ENCODE measurements at places on chromosomes 3 and 15.

- H3K27ac ChIP-seq: peak overlapping the region; percentile 98
- no peaks in the 10 kb centered on the region for H3K27me3 ChIP-seq
- H3K4me1 ChIP-seq: peaks cover 22% of the 10 kb centered on the region
- H3K36me3 ChIP-seq: peaks cover 35% of the 10 kb centered on the region
- DNase-seq: no peak
These were observed 1.1 kb downstream of the MRPL47 start for GRCh38 chr3:179603321-179603720.

- H3K4me3 ChIP-seq: no peak overlapping the region
- H3K36me3 ChIP-seq: peaks cover 4% of the 10 kb centered on the region
- H3K4me1 ChIP-seq: peaks cover 18% of the 10 kb centered on the region
- DNase-seq: no peak
- no peak overlapping the region for H3K27ac ChIP-seq
- no peaks in the 10 kb centered on the region for H3K27me3 ChIP-seq
These were observed 884.8 kb downstream of the FHIT start for GRCh38 chr3:60366486-60366885.

GRCh38 chr3:464255-464654 lies 267.7 kb downstream of the CHL1 start:
- H3K4me3 ChIP-seq: no peak overlapping the region
- no peaks in the 10 kb centered on the region for H3K36me3 ChIP-seq
- no peaks in the 10 kb centered on the region for H3K4me1 ChIP-seq
- H3K27me3 ChIP-seq: no peaks in the 10 kb centered on the region
- DNase-seq: no peak

- no peaks in the 10 kb centered on the region for H3K4me1 ChIP-seq
- no peak overlapping the region for H3K4me3 ChIP-seq
- no peak for DNase-seq
- no peaks in the 10 kb centered on the region for H3K27me3 ChIP-seq
These were observed 375.2 kb upstream of the EPHA3 start for GRCh38 chr3:88732186-88732585.

- H3K4me3 ChIP-seq: no peak overlapping the region
- no peak for DNase-seq
- peaks cover 2% of the 10 kb centered on the region for H3K4me1 ChIP-seq
- H3K27me3 ChIP-seq: peaks cover 6% of the 10 kb centered on the region
- H3K36me3 ChIP-seq: no peaks in the 10 kb centered on the region
These were observed 179.9 kb downstream of the SLC9A9 start for GRCh38 chr3:143668385-143668784.

DNA sequence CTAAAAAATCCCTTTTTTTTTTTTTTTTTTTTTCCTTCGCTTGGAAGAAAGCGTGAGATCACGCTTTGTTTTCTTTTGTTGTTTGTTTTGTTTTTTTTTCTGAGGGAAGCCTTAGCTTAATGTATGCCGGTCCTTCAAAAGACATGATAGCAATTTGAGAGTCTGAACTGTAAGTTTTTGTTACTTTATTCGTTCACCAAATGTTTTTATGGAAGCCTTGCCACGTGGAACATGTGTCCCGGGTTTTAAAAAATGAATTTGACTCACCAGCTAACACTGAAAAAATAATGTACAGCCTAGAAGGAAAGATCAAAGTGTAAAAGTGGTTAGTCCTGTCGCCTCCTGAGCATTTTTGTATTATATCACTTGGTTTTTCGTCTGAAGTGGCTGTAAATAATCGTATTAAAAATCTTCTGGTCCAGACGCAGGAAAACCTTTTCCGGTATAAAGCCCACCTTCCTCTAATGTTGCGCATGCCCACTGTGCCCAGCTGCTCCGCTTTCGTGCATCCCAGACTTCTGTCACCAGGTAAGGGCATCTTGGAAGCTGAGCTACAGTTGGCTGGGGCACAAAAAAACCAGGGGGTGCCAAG lies 795 bp upstream of the MYNN start:
- no peak for DNase-seq
- H3K4me3 ChIP-seq: peak overlapping the region; percentile 96
- no peaks in the 10 kb centered on the region for H3K27me3 ChIP-seq
- H3K4me1 ChIP-seq: peaks cover 35% of the 10 kb centered on the region
- H3K36me3 ChIP-seq: peaks cover 30% of the 10 kb centered on the region
- H3K27ac ChIP-seq: peak overlapping the region; percentile 100

DNA sequence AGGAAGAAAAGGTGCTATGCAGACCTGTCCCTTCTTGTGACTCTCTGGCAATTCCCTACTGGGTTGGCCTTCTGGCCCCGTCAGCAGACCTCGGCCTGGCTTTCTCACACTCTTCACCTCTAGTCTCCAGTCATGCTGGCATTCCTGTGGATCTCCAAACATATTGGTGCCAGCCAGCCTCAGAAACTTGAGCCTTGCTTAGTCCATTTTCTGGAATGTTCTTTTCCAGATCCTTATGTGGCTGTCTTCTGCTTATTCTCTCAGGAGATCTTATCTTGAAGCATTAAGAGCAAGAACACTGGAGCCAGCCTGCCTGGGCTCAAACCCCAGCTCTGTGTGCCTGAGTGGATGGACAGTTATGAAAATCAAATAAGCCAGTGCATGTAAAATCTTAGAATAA lies 88.2 kb upstream of the NTRK3 start:
- no peaks in the 10 kb centered on the region for H3K36me3 ChIP-seq
- no peak overlapping the region for H3K4me3 ChIP-seq
- H3K4me1 ChIP-seq: no peaks in the 10 kb centered on the region
- DNase-seq: no peak

DNA sequence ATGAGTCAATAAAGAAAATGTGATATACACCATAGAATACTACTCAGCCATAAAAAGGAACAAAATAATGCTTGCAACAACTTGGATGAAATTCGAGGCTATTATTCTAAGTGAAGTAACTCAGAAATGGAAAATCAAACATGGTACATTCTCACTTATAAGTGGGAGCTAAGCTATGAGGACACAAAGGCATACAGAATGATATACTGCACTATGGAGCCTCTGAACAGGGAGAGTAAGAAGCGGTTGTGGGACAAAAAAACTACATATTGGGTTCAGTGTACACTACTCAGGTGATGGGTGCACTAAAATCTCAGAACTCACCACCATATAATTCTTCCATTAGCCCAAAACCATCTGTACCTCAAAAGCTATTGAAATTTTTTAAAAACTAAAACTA lies 68.8 kb upstream of the AKAP13 start:
- no peak overlapping the region for H3K27ac ChIP-seq
- no peak overlapping the region for H3K4me3 ChIP-seq
- DNase-seq: no peak
- H3K36me3 ChIP-seq: peaks cover 7% of the 10 kb centered on the region

DNA sequence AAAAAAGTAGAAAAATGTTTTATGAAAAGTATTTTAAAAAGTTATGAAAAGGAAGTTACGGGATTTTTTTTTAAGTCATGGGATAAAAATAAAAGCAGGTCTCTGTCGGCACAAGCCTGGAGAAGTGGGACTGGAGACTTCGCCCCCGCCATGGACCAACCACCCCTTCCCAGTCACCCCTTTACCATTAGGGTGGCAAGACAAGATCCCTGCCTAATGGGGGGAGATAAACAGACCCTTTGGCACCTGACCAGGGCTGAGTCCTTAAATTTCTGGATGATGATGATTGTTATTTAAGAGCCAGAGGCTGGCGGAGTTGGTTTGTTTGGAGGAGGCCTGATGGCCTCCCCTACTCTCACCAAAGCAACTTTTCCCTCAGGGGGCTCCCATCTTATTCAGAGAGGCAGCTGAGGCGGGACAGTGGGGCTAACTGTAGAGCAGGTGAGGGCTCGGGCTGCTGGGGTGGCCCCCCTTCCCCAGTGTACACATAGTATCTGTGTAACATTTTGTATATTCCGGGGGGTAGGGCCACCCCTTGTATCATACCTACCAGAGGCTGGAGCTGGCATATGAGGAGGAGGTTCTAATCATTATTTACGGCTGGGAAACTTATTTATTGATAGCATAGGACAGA lies 74.0 kb downstream of the ADAMTS7 start:
- no peak overlapping the region for H3K4me3 ChIP-seq
- H3K27ac ChIP-seq: no peak overlapping the region
- peaks cover 10% of the 10 kb centered on the region for H3K4me1 ChIP-seq
- H3K27me3 ChIP-seq: peaks cover 18% of the 10 kb centered on the region

GRCh38 chr3:129020691-129021090 lies 19.6 kb downstream of the EFCC1 start:
- no peak for DNase-seq
- H3K27me3 ChIP-seq: no peaks in the 10 kb centered on the region
- H3K4me3 ChIP-seq: no peak overlapping the region
- H3K4me1 ChIP-seq: peaks cover 23% of the 10 kb centered on the region

GRCh38 chr3:50155891-50156290 lies 767 bp downstream of the SEMA3F start:
- peak overlapping the region; percentile 74 for H3K4me3 ChIP-seq
- no peaks in the 10 kb centered on the region for H3K36me3 ChIP-seq
- H3K27me3 ChIP-seq: peaks cover 35% of the 10 kb centered on the region
- no peak for DNase-seq

DNA sequence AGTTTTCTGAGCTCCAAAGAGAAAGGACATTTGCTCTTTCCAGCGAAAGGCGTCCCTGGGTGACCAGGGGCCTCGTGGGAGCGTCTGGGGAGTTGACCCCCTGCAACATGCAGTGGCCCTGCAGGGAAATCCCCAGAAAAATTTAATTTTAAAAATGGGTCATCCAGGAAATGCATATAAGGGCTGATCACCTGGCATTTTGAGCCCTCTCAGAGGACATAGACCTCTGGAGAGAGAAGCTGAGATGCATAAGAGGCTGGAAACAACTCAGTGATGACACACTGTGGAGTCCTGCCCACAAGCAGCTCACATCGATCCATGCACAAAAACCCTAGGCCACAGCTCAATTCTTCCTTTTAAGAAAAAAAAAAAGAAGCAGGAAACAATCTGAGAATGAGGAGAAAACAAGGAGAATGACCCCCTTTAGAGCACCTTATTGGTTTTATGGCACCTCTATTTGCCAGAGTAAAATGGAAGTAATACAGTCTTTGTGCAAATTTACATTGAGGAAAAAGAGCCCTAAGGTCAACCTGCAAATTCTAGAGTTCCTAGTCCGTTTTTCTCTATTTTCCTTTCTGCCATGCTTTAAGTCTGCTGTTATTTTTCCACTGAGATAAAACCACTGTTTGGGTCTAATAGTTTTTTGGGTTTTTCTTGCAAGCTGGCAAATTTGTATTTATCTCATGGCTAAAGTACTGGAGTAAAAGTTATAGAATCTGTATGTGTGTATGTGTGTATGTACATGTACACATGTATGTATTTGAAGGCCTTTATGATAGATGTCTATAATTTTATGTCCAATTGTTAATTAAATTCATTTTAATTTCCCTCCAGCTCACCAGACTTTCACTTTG lies 6.9 kb upstream of the BDH1 start:
- H3K27me3 ChIP-seq: peaks cover 19% of the 10 kb centered on the region
- H3K4me3 ChIP-seq: no peak overlapping the region
- no peak for DNase-seq
- H3K27ac ChIP-seq: no peak overlapping the region
- H3K36me3 ChIP-seq: peaks cover 9% of the 10 kb centered on the region

DNA sequence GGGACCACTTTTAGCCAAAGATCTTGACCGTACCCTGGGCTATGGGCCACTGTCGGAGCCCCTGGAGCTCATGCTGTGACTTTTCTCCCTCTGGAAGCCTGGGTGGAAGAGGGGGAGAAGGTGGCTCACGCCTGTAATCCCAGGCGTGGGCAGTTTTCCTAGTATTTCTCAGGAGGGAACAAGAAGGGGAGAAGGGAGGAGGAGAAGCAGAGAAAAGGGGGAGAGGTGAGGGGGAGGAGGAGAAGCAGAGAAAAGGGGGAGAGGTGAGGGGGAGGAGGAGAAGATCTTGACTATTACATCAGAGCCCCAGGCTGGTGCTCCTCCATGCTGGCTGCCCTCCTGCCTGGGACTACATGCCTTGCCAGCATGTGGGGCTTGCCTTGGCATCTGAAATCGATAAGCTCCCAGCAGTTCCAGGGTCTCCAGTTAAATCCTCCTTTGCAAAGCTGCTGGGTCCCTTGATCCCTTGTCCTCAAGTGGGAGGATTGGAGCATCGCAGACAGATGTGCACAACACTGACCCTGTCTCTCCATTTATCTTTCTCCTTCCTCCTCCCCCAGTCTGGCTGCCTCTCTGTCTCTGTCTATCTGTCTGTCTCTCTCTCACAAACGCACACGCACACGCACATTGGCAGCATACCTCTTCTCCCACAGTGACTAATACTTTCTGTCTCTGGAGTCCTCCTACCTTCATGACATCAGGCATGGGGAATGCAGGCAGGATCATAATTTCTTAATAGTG lies 41.6 kb downstream of the MRAS start:
- DNase-seq: no peak
- H3K27me3 ChIP-seq: peaks cover 2% of the 10 kb centered on the region
- no peaks in the 10 kb centered on the region for H3K36me3 ChIP-seq
- H3K4me3 ChIP-seq: no peak overlapping the region

DNA sequence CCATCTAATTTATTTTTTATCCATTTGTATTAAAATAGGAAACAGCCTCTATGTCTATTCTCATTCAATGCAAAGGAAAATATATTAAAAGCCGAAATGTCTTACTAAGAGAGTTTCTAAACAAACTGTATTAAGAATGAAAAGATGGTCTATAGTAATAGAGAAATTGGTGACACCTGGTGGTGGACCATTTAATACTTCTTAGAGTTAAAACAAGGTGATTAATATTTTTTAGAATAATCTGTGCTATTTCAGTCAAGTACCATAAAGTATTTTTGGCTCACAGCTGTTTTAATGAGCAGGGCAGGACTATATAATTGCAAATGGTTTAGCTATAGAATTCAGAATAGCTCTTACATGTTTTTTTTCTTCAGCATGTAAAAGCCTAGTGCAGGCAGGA lies 55.7 kb downstream of the SYNPR start:
- DNase-seq: no peak
- H3K36me3 ChIP-seq: no peaks in the 10 kb centered on the region
- H3K4me3 ChIP-seq: no peak overlapping the region
- no peak overlapping the region for H3K27ac ChIP-seq
- H3K27me3 ChIP-seq: no peaks in the 10 kb centered on the region

DNA sequence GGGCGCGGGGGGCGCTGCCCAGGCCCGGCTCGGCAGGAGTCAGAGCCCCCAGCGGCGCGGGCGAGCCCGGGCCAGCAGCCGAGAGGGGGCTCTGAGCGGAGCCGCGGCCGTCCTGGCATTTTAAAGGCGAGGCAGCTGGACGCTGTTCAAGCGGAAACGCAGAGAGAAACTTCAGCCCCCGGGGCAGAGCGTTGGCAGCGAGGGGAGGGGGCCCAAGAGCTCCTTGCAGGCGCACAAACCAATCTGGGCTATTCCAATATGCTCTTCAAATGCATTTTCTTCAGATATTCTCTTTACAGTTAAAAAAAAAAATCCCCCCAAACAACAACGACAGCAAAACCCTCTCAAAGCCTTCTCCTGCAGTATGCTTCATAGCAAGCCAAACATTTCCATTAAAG lies at the start of gene CTXND1:
Gene CTXND1, minus strand, starts transcription at position 93 of the 398 bp plus-strand sequence. CDS start 50,264 bp downstream, outside the sequence.
- DNase-seq: no peak
- H3K27ac ChIP-seq: no peak within 1 kb of the TSS
- peaks cover 2% of the 10 kb centered on the region for H3K4me1 ChIP-seq

DNA sequence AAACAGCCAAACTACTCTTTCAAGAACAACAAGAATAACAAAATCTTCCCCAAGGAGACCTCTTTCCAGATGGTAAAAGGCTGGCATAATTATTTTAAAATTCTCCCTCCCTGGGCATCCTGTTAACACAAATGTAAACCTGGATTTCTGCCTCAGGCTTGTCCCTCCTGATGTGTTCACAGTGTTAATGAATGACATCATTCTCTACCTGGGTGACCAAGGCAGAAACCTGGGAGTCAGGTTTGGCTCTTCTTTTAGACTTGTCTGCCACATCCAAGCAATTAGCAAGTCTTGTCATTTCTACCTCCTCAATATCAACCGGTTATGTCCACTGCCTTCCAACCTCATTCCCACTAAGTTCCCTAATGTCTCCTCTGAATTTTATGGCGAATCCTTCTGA lies 368.7 kb upstream of the TBL1XR1 start:
- no peaks in the 10 kb centered on the region for H3K36me3 ChIP-seq
- no peak overlapping the region for H3K4me3 ChIP-seq
- H3K4me1 ChIP-seq: peaks cover 8% of the 10 kb centered on the region
